ENCODE measurements at places on chromosomes 7 and 10. TPM values are rescaled to one million over a fixed set of nuclear protein-coding genes. Genes with fewer than 3 reads are reported as not detected.

FGFBP3 gene
- total RNA-seq = 1.1 TPM

PRLHR gene
- total RNA-seq = not detected

GRCh38 chr10:117449636-117450035 is 74.4 kb upstream of the PDZD8 start:
- DNase-seq = no peak

UCMA gene
- not detected for total RNA-seq

DNA sequence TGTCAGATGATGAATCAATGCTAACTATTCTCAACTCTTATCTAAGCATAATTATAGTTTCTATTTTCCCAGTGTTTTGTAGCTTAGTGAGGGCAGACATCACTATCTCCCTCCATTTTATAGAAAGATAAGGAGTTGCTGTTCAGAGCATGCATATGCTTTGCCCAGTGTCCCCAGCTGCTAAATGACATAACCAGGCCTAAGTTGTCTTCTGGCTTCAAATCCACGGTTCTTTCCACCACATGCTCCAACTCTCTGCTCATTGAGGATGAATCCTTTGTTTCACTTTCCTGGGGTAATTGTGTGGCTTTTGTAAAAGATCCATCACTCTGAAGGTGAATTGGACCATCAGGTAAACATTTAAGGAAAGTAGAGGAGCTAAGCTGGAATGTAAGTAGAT is 134.0 kb downstream of the SNX10 start:
- no peak for DNase-seq

PCGF5 gene
- total RNA-seq = 69.5 TPM

DNA sequence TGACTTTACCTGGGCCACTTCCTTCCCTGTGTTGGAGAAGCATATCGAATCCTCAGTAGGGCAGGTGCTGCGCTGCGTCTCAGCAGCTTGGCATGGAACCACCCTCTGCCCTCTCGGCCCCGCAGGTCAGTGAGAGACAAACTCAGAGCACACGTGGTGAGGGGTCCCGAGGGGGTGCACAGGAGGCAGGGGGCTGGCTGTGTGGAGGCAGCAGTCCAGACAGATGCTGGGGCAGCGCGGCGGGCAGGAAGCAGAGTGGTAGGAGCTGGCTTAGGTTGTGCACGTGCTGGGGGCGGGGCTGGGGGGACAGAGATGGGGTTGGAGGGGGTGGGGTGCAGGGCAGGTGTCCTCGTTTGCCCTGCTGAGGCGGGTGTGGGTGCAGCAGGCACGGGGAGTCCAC is 33.1 kb downstream of the NUB1 start:
- no peak for DNase-seq

DNA sequence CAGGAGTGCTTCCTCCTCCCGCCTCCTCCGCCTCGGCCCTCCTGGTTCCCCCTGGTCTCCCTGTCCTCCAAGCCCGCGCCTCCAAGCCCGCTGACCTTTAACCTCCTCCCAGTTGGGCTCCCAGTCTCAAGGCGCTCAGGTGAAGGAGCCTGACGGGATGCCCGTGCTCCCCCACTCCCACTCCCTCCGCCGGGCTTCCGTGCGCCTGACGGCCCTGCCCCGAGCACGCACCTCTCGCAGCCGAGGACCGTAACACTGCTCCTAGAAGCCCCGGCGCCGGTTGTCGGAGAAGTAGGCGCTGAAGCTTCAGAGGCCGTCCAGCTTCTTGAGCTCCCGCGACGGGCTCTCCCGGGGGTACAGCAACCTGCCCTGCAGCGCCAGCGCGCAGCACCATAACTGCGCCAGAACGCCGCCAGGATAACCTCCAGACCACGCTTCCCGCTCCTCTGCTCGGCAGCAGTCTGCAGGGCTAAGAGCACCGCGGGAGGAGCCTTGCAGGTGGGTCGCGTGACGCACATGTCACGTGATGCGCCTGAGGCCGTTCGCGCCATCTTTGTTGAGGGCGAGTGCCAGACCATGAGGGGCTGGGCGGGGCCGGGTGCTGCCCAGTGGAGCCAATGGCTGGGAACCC is 71.0 kb upstream of the ZNF479 start:
- DNase-seq = no peak

CH25H gene
- not detected for total RNA-seq

GRCh38 chr10:13404305-13404759 is 56.2 kb upstream of the SEPHS1 start:
- DNase-seq = no peak

GRCh38 chr10:110486680-110487410 is 10.9 kb upstream of the DUSP5 start:
- DNase-seq = no peak

DNA sequence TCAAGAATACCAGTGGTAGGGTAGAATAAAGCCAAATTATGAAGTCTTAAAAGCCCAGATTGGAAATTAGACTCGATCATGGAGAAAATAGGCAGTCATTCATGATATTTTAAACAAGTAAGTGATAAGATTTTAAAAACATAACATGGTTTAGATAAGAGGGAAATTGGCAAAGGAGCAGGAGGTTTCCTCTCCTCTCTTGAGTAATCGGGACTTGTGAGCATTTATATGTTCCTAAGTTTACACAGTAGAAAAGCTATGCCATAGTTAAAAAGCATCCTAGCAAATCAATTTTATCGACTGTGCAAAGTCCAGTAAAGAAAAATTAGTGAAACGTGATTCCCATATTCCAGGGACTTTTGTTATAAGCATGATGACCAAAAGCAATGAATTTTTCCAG is 313.2 kb downstream of the AHR start:
- DNase-seq = no peak

HILPDA gene
- total RNA-seq = 59.9 TPM

DNA sequence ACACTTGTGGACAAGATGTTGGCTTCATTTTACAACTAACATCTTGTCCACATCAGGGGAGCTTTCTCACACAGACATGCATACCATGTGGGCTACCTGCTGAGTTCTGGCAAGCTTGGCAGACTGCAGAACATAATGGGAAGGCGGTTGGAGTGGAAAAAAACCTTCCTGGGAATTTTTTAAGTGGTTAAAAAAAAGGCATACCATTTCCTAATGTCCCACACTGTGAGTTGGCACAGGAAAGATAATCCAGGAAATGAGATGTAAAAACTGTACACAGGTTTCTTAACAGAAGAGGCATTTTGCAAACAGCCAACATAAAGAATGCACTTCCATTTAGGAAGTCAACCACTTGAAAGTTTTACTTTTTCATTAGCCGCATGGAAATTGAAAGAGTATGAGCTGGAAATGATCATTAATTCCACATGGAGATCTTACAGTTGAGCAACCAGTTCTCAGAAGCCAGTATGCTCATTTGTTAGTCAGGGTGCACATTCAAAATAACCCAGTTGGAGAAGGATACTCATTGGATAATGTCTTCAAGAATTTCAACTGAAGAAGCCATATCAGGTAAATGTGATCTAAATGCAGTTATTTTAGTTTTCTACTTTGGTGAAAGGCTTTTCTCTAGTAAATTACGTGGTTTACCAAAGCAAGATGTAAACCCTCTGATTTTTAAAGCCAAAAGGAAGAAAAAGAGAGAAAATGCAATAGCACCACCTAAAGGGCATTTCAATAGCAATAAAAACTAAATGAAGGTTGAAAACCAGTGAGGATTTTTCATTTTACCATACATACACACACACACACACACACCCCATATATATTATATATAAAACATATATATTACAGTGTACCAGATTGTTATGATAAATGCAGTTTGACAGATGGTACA is 194.0 kb downstream of the TAX1BP1 start:
- no peak for DNase-seq

DNA sequence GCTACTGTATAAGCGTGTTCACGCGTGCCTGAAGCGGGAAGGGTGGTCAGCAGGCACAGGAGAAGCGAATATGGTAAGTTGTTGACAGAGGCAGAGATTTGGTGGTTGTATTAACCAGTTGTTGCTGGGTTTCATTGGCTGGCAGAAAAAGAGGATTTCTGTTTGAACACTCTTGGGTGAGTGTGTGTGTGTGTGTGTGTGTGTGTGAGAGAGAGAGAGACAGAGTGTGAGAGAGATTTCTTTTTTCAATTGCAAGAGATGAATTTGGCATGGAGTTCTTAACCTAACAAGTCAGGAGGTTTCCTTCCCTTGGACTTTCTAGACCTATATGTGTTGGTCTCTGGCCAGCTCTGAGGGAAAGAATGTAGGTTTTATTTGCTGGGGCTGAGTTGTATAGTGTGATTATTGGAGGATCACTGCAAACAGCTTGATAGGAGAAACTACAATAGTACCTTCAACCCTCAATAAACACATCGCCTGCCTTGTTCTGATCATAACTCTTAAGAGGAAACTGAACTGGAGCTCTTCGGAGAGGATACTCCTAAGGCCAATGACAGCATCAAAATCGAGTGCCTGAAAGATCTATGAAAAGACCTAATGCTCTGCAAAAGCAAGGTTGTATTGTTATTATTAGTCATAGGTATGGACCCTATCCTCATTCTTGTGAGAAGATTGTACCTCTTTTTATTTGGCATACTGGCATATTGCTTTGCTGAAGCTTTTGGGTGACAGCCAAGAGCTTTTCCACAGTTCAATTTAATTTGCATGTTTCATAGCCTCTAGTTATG is 1.2 kb downstream of the MCU start:
- DNase-seq = no peak

DNA sequence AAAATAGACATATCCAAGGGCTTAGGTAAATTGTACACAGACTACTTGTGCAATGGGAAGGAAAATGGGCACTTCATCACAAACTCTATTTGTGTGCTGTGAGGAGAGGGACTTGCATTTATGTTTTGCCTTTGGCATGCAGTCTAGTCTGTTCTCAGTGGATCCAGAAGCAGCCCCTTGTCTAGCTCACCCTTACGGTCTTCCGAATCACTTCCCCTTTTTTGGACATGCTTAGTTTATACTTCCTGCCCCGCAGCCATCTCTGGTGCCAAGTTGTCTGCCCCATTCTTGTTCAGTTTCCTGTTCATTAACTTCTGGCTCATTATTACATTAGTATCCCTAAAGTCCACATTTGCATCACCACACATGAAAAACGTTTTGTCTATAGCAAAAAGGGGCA is 161.6 kb downstream of the NRCAM start:
- no peak for DNase-seq

DNA sequence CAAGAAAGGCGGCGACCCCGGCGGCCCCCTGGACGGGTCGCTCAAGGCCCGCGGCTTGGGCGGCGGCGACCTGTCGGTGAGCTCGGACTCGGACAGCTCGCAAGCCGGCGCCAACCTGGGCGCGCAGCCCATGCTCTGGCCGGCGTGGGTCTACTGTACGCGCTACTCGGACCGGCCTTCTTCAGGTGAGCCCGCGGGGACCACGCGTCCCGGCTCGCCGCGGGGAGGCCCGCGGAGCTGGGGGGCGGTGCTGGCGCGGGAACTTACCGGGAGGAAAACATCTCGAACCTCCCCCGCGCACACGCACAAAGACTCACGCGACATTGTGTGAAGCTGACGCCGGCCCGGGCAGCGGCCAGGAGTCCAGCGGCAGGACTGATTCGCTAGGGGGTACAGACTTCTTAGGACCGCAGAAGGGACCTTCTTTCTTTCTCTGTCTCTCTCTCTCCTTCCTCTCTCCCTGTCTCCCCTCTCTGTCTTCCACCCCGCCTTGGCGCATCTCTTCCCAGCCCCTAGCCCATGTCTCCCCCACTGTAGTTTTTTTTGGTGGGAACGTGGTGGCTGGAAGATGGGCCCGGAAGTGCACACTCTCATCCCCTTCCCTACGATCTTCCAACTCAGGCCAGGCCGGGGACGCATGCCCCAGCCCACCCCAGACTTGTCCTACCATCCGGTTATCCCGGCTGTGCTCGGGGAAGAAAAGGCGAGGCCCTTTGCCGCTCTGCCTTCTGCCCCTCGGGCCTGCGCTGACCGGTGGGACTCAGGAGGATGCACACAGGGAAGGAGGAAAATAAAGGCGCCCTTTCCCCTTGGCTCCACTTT is 1.2 kb downstream of the EN2 start:
- no peak for DNase-seq

EBF3 gene
- not detected for total RNA-seq

GRCh38 chr10:128042131-128042610 is 84.1 kb downstream of the MKI67 start:
- DNase-seq = no peak

SFTPA1 gene
- total RNA-seq = not detected

DNA sequence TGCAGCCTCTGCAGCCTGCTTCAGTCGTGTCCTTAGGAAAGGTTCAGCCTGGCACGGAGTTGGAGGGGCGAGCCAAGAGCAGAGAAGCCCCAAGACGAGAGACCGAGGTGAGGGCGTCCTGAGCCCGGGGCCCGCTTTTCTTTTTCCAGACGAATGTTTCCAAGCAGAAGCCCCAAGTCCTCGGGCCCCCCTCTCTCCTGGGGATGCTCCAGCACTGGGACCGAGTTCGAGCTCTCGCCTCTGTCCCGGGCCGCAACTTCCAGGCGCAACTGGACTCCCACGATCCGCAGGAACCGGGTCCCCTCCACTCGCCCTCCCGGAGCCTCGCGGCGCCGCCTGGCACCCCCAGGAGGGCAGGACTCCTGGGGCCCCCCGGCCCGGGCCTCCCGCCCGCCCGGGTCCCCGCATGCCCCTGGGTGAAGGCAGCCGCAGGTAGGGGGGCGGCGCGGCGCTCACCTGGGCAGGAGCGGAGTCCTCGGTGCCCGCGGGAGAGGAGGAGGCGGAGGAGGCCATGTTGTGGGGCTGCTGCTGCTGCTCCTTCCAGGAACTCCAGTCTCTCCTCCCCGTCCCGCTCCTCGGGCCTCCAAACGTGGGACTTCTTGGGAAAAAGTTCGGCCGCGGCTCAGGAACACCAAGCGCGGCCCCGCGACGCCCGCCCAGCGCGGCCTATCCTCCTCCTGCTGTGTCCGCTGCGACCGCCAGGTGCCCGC is 45.3 kb upstream of the CDK1 start:
- peak; percentile 56 for DNase-seq

CTAGE4 gene
- total RNA-seq = 1.5 TPM

DNA sequence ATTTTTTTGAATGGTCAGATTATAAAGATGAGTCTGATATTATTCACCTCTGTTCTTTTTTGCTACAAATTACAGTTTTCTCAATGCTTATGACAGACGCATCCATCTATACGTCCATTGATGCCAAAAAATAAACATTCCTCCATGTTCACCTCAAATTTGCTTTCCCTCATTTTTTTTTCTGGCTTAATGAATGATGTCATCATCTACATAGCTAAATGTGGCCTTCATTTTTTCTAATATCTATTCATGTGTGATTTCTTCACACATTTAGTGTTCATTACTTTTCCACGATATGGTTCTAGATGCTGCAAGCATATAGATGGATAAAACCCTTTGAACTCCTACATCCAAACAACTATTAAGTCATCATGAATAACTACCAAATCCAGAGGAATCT is 163.1 kb downstream of the MAGI2 start:
- DNase-seq = no peak

GRCh38 chr10:126504761-126505112 is 116.5 kb upstream of the ADAM12 start:
- DNase-seq = no peak

SVOPL gene
- not detected for total RNA-seq

DNA sequence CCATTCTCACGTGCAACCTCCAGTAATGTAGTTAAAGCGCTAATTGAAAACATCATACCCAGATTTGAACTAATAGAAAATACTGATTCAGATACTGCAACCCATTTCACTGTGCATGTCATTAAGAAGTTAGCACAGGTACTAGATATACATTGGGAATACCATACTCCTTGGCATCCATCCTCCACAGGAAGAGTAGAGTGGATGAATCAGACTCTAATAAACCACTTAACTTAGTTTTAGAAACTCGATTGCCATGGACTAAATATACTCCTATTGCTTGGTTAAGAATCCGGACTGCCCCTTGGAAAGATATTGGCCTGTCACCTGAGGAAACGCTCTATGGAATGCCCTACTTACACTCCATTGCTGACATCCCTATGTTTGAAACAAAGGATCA is 9.5 kb downstream of the AKR1B15 start:
- no peak for DNase-seq

- no peak for DNase-seq
Observed at GRCh38 chr7:135501402-135501801, 8.5 kb downstream of the CNOT4 start.

GLI3 gene
- 0.51 TPM for total RNA-seq

CFAP69 gene
- 0.79 TPM for total RNA-seq

All from activated T-cell treated with anti-CD3 and anti-CD28 coated beads, Interleukin-2, amount 50 U/mL, for 72 hours (primary cell).